ENCODE measurements at places on chromosomes 2 and 18. TPM values are rescaled to one million over a fixed set of nuclear protein-coding genes. Genes with fewer than 3 reads are reported as not detected.

The OXER1 gene
- polyA plus RNA-seq, result 3.0 TPM

The MAP3K19 gene
- polyA plus RNA-seq, result not detected

DNA sequence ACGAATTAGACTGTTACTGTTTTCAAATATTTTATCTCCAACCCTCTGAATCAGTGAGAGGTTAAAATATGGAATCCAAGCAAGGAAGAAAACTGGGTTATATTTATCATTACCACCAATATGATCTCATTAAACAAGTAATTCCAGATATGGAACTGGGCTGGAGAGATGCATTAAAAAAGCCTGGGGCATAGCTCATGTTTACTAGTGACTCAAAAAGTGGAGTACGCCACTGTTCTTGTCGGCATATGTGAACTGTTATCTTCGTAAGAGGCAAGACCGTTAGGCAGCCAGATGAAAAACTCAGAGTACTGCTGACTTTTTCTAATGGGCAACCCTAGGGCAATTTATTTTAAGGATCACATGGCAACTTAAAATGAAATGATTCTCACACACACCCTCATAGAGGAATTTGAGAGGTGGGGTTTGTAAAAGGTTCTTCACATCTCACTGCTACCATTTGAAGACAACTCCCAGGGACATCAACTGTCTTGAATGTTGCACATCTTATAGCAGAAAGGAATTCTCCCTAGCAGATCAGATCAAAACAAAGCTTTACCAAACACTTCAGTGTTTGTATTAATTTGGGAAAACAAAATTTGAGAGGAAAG, 105.2 kb upstream of the TFCP2L1 start:
- H3K27ac ChIP-seq, result no peak overlapping the region
- no peak overlapping the region for H3K4me3 ChIP-seq
- H3K36me3 ChIP-seq, result peaks cover 12% of the 10 kb centered on the region
- DNase-seq, result no peak
- no peaks in the 10 kb centered on the region for H3K27me3 ChIP-seq

DNA sequence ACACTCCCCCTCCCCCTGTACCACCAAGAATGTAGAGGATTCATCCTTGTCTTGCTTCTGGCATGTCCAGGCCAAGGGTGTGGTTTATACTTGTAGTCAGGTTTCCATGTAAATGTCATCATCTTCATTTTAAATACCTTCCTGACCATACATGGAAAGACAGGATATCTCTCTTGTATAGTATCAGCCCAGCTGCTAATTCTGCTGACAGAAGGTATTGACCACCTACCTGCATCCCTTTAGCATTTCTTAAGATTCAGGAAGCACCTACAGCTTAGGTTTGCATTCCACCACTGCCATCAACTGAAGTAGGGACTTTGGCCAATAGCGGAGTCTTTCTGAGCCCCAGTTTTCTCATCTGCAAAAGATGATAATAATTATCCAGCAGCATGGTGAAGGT, 22.9 kb upstream of the FSHR start:
- no peak for DNase-seq
- H3K36me3 ChIP-seq, result no peaks in the 10 kb centered on the region
- no peak overlapping the region for H3K4me3 ChIP-seq
- no peaks in the 10 kb centered on the region for H3K4me1 ChIP-seq

DNA sequence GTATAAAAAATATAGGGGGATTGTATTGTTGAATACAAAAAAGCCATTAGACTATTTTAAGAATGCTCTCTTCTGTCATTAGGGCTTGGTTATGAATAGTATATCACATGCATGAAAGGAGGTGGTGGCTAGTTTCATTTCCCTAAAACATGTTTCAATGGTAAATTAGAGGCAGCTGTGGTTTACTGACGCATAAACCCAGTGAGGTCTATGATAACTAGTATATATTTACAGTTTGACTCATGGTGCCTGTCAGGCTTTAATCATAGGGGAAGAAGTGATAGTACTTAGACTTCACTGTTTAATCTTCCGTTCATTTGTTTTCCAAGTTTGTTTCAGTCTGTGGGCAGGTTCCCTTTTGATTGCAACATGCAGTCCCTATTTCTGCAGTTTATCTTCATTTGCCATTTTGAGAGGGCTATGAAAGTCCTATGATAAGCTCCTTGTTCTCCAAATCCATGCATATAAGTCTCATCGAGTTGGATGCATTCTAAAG, 55.1 kb upstream of the MAP4K3 start:
- DNase-seq, result no peak
- H3K4me3 ChIP-seq, result no peak overlapping the region
- H3K27ac ChIP-seq, result peak overlapping the region; percentile 42
- no peaks in the 10 kb centered on the region for H3K4me1 ChIP-seq
- no peaks in the 10 kb centered on the region for H3K36me3 ChIP-seq
- no peaks in the 10 kb centered on the region for H3K27me3 ChIP-seq
